ENCODE measurements at places on chromosomes 1 and 21. TPM values are rescaled to one million over a fixed set of nuclear protein-coding genes. Genes with fewer than 3 reads are reported as not detected.

The PLA2G2C gene
- total RNA-seq = not detected

DNA sequence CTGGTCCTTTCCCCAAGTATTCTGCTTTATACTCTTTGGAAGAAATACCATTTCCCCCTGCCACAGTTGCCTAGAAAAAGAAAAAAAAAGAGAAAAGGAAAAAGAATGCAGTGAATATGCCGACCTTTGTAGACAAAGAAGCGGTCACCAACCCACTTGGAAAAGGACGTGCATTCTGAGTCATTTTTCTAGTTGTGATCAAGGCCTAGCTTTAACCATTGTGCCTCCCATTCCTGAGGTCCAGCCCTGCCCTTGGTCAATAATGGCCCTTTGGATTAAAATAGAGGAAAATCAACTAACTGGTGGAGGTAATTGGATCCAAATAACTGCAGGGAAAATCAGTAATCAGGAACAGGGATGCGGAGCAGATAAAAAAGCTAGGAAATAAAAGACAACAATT lies 24.8 kb downstream of the S1PR1 start:
- DNase-seq = no peak

The KCNJ10 gene
- total RNA-seq = not detected

DNA sequence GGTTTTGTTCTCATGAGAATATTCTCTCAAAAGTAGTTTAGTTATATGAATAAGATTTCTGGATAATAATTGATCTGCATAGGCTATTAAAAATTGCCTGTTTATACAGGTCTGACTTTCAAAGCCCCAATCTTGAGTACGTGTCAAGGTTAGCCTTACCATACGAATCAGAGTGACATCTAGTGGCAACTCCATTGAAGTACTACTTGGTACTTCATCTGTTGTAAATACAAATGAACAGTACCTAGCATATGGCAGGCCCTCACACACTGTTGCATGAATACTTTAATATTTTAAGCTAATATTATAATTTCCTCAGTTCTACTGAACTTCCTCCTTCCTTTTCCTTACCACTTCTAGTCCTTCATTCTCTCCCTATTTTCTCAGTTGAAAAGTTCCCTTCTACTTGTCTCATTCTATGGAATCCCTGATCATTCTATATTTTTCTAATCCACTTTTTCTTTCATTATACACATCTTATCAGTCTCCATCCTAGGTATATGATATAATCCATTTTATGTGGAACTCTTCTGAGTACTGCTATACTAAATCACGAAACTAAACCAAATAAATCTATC lies 101.2 kb downstream of the AKT3 start:
- peak; percentile 78 for DNase-seq

The DRAXIN gene
- total RNA-seq = 0.03 TPM

DNA sequence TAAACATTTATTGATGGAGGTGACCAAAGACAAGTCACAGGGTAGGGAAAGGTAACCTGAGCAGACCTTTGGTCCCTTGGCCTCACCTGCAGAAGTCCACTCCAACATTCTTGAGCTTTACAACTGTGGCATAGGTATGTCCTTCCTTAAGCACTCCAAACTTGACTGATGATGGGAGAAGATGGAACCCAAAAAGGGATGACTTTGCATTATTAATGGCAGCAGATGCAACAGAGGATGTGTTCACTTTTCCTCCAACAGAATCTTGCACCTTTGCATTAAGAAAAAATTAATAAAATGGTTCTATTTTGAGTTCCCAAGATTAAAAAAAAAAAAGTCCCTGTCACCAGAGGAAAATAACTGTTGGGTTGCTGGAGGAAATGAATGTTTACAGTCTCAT lies 42.2 kb downstream of the WDR3 start:
- DNase-seq = no peak

The CYP4Z1 gene
- not detected for total RNA-seq

DNA sequence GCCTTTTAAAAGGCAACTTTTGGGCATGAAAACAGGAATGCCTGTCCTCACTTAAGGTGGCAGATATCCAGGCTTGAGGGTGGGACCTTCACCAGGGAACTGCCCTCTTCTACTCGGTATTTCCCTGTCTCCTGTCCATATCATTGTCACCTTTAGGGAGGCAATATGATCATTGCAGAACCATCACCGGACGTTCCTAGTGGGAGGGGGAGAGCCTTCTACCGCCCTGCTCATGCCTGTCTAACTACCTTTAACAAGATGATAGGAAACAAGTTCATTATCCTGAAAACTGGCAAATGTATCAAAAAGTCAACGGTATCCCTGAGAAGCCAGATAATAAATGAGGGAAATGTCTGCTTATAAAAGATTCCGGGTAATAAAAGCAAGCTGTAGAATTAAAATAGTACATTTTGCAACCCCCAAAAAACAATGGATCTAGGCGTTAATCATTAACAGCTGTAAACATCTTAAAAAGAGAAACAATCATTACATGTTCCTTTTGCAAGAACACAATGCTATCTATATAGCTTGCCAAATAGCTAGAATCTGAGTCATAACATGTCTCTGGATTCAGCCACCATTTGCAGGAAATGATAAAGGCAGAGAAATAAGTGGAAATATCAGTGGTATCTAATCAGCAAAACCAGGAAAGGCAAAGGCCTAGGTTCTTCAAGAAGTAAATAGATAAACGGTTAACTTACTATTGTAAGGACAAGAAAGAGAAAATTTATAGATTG lies 852.9 kb upstream of the ADGRL4 start:
- DNase-seq = no peak

GRCh38 chr21:43328958-43329691 lies 97.8 kb downstream of the SIK1 start:
- no peak for DNase-seq

The KMO gene
- total RNA-seq = 0.35 TPM

GRCh38 chr1:169529068-169529642 lies 43.4 kb upstream of the SLC19A2 start:
- no peak for DNase-seq

- DNase-seq = no peak
These were observed 155.9 kb upstream of the RUNX1 start for GRCh38 chr21:35204850-35205541.

DNA sequence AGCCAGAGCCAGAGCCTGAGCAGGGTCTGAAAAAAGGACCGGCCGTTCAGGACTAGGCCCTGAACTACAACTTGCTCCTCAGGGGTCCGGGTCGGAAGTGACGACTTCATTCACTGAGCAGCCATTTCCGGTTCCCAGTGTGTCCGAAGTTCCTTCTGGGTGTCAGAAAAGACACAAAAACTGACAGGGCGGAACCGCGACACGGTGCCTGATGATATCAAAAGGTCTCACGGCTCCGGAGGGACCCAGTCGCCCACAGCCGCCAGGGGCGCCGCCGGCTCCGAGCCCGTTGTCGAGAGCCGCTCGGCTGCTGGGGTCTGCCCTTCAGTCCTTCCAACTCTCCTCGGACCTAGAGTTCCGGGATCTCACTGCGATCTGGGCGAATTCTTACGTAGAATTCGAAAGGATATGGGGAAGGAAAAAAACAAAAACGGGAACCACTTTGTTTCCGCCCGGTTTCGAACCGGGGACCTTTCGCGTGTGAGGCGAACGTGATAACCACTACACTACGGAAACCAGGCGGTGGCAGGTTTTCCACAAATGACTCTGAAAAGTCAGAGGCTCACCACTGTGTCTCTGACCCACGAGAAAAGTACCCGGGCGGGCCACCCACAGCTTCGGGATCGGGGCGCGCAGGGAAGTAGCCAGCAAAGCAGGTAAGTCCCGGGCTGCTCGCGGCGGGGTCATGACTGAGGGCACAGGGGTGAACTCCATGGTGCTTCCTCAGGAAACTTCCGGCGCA lies 31.8 kb upstream of the CFAP126 start:
- DNase-seq = peak; percentile 94

GRCh38 chr1:215228193-215228592 lies 145.7 kb downstream of the KCNK2 start:
- no peak for DNase-seq

The KCNA2 gene
- total RNA-seq = not detected

- DNase-seq = no peak
These were observed 19.0 kb upstream of the PTPN14 start for GRCh38 chr1:214570442-214570841.

The MAP3K6 gene
- 2.7 TPM for total RNA-seq

GRCh38 chr1:227765261-227766014 lies 30.2 kb downstream of the SNAP47 start:
- DNase-seq = no peak

The USP24 gene
- total RNA-seq = 22.5 TPM

GRCh38 chr1:189141056-189141455 lies 1336.6 kb downstream of the BRINP3 start:
- DNase-seq = no peak

DNA sequence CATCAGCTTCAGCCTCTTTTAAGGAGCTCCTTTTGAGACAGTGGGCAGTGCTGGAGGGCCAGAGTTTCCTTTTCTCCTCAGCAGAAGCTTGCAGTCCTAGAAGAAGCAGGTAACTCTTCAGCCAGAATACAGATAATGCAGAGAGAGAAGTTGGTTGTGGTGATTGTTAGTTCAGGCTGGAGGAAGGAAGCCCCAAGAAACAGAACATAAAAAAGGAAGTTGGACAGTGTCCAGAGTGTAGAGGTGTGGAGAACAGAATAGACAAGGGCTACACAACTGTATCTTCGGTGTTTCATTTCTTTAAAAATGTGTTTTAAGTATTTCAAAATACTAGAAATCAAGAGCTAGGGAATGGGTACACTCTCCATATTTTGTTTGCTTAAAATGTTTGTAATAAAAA lies 6.4 kb upstream of the TACSTD2 start:
- DNase-seq = no peak

DNA sequence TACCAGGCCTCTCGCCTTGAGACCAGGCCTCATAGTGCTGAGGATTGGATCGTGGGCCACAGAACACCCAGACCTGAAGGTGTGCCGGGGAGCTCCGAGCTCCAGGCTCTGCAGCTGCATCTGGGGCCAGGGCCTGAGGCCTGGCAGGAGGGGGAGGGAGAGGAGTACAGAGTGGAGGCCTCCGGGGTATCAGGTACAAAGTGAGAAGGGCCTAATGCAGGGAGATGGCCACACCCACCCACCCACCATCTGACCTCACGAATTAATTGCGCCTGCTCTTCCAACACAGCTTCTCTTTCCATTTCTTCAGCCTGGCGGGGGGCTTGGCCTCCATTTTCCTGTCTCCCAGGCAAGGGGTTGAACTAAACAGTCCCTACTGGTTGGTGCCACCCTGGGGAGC lies 99.4 kb upstream of the ARHGEF16 start:
- DNase-seq = no peak

The MCOLN3 gene
- total RNA-seq = 0.67 TPM

DNA sequence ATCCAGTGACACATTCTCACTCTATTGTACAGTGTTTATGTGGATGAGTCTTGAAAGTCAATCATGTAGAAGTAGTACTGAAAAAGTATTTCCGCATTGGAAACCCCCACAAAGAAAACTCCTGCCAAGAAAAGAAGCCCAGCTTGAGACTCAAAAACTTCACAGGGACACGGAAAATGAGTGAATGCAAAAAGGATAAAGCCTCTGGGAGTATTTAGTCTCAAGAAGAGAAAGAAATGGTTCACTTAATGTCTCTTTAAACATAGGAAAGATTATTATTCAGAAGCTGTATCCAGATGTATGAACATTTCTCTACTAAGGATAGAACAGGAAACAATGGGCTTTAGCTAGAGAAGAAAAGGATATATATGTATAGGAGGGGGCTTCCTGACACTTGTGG lies 304.5 kb downstream of the BARHL2 start:
- DNase-seq = no peak

The CELA2B gene
- total RNA-seq = not detected

DNA sequence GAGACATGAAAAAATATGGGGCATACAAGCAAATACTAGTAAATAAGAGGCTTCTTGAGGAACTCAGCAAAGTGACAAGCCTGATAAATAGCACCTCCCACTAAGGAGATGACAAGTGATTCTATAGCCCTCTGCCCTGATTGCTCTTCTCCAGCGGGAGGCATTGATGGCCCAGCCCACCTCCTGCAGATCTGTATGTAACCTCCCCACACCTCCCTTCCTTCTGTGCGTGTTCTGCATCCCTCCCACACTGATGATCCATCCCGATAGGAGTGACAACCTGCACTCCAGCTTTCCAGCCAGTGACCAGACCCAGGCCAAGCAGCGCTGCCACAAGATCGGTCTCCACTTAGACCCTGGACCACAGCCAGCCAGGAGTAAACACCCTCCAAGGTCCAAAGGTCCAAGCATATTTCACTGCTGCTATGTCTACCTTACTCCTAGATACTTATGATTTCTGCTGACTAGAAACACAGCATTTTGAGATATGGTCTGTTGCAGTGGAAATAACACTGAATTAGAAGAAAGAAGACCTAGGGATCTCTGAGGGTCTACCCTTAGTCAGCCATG lies 176.1 kb downstream of the BRINP2 start:
- no peak for DNase-seq

GRCh38 chr1:106502659-106503058 lies 553.8 kb upstream of the PRMT6 start:
- no peak for DNase-seq

- no peak for DNase-seq
These were observed 54.5 kb downstream of the TBCE start for GRCh38 chr1:235421751-235422150.

- no peak for DNase-seq
These were observed 1.5 kb downstream of the KCNA3 start for GRCh38 chr1:110673197-110673701.

The TEX38 gene
- total RNA-seq = not detected

DNA sequence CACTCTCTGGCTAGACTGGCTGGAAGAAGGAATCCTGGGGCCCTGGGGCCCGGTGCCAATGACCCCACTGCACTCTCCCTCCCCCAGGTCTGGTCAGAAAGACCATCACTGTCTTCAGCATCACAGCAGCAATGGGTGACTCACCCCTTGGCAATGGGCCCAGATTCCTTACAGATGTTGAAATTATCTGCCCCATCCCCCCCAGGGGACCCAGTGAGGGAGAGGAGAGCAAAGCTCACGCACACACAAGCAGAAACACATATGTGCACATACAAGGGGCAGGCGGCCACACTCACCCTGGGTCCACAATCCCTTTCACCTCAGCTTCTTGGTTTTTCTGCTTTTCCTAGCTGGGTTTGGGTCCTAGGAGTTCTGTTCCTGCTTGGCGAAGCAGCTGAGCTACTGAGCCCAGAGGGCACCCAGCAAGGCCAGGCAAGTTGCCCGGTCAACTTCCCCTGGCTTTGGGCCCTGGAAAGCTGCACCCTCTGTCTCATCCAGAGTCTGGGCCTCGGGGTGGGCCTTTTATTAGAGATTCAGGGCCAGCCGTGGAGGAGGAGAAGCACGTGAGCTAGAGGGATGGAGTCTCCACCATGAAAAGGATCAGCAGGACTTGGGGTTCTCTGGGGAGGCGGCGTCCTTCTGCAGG lies 2.6 kb downstream of the COL16A1 start:
- DNase-seq = peak; percentile 72

Measured in NCI-H460 (cell line).